Activated CD4-positive, alpha-beta T cell treated with anti-CD3 and anti-CD28 coated beads for 36 hours (primary cell): ENCODE measurements at places on chromosomes 7 and 10. TPM values are rescaled to one million over a fixed set of nuclear protein-coding genes. Genes with fewer than 3 reads are reported as not detected.
A peak's percentile ranks its signal among the peaks of the same experiment; 100 is the strongest.

PDZD8 gene
- total RNA-seq, result 12.5 TPM

GFRA1 gene
- total RNA-seq, result 0.09 TPM

ADCY1 gene
- total RNA-seq, result 1.2 TPM

- peak; percentile 56 for DNase-seq
Observed at GRCh38 chr10:12699258-12699700, 302.2 kb downstream of the CCDC3 start.

- no peak for DNase-seq
Observed at GRCh38 chr10:30160271-30160982, 101.0 kb upstream of the JCAD start.

GRCh38 chr10:11403116-11403515, 208.3 kb downstream of the USP6NL start:
- DNase-seq, result peak; percentile 83

DNA sequence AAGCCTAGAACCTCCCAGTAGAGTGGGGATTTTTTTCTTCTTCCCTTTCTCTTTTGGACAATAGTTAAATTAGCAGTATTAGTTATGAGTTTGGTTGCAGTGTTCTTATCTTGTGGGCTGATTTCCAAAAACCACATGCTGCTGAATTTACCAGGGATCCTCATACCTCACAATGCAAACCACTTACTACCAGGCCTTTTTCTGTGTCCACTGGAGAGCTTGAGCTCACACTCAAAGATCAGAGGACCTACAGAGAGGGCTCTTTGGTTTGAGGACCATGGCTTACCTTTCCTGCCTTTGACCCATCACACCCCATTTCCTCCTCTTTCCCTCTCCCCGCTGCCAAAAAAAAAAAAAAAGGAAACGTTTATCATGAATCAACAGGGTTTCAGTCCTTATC, 5.4 kb downstream of the OPN1SW start:
- no peak for DNase-seq

DNA sequence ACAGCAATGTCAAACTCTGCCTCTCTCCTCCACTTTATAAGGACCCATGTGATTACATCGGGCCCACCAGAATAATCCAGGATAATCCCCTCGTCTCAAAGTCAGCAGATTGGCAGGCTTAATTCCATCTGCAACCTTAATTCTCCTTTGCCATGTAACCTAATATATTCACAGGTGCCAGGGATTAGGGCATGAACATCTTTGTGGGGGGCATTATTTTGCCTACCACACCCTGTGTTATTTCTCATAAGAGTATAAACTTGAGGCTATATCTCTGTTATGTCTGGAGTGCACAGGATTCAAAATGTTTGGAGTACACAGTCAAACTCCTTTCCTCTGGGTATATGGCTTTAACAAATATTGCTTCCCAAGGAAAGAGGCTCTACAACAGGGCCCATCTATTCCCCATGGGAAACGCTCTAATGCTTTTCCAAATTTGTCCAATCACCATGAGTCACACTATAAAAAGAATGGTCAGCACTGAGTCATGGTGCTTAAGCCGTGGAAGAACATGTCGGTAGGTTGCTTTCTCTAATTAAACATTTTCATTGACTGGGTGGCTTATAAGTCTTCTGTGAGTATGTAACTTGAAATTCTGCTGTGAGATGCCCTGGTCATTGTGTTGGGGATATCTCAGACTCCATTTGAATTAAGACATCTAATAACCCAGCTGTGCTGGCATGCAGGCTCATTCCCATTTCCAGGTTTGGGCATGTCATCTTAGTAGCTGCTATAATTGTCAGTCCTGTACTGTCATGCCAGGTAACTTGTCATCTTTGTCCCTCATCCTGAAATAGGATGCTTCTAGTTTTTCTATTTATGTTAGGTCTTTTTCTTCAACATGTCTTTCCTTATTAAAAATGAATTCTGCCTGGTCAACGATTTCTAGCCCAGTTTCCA, 11.5 kb upstream of the AKR1B10 start:
- no peak for DNase-seq
